RWPE1 (cell line): ENCODE measurements at places on chromosomes 6 and 20.

DNA sequence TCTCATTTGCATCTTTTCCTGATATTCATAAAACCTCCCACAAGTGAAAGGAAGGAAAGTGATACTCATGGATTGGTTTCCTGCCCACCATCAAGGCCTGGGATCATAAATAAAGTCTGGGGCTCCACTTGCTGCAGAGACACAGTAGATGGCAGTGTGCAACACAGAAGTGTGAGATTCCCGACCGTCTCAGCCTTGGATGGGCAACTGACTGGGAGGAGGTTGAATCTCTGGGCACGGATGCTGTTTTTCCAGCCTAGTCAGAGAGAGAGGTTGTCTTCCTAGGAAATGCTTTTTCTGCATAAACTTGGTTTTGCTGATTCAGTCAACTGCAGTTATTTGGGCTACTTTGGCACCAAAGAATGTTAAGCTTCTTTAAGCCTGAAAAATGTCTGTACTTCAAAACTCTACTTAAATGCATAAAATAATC is 9.9 kb upstream of the RFPL4B start:
- peak; percentile 59 for DNase-seq

- DNase-seq = no peak
These were observed 57.2 kb downstream of the PAX1 start for GRCh38 chr20:21762646-21763045.

DNA sequence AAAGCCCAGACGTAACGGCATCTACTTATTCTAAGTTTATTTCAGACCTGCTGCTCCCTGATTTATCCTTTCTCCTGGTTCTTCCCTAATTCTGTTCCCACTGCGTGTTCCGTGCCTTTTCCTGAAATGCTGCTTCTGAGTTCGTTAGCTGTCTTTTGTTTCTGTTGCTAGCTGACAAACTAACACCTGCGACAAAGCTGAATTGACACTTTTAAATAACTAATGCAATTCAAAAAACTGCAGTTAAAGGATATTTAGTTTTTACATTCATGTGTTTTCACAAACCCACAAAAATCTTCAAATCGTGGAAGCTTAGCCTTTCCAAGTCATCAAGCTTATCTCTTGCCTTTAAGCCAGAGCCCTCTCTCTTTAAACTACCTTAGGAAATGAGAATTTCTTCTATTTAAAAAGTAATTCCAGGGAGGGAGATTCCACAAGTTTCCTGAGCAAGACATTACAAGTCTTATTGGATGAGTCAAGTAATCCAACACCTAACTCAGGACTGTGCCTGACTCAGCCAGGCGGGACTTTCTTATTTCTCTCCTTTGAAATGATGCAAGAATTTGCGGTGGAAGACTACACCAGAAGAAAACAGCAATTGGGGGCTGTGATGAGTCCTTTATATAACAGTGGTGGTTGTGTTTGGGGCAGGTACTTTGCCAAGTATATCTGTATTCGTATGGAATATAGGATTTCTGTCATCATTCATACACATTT is 6.3 kb downstream of the ADTRP start:
- DNase-seq = peak; percentile 92

DNA sequence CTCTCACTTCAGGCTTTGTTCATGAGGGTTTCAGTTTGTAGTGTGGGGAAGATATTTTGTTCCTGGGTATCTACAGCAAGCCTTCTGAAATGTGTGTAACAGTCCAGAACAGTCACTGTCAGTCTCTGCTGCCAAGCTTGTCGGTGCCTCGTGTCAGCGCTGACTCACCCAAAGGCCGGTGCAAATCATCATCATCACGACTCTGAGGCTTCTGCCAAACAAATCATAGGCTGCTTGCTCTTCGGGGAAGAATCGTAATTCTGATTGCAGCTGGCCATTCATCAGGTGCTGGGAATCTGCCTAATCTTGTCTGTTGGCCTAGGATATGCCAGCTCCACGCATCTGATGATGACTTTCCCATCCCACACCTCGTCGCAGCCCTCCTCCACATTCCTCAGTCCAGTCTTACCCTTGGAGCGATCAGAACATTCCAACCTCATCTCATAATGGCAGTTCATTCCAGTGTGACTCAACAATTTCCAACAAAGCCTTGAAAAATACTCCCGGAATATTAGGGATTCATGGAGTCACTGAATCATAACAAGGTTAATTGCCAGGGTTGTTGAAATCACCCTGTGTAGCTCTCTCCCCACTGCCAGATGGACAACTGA is 40.9 kb downstream of the ALDH8A1 start:
- DNase-seq = peak; percentile 94

DNA sequence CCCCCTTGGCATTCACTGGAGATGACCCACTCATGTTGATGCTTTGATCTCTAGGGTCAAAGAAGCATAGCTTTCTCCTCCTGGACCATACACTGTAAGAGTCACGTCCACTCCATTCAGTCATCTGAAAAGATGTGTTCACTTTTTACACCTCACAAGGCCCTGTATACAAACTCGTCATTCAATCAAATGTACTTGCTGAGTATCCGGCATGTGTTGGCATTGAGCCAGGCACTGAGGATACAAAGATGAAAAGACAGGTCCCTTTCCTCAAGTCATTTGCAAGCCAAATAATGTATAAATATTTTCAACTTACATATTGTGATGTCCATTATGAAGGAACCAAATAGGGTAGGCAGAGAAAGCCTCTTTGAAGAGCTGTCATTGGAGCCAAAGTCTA is 32.6 kb upstream of the CSNK2A1 start:
- DNase-seq = no peak

DNA sequence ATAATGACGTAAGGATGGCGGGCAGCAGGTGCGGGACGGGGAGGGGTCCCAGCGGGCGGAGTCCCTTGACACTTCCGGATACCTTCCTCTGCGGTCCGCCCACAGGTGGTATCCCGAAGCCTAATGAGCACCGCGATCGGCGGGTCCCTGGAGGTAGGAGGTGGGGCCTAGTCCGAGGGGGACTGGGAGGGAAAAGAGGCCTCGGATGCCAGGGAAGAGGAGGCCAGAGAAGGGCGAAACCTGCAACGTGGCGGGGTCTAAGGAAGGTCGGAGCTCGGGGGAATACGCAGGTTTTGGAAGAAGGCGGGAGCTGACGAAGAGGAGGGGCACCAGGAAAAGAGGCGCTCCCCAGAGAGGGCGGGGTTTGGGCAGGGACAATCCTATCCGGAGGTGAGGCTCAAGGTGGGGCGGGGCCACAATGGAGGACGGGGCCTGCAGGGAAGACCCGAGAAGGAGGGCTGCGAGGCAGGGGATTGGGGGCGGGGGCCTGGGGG is 3.7 kb downstream of the PRSS16 start:
- DNase-seq = peak; percentile 92

DNA sequence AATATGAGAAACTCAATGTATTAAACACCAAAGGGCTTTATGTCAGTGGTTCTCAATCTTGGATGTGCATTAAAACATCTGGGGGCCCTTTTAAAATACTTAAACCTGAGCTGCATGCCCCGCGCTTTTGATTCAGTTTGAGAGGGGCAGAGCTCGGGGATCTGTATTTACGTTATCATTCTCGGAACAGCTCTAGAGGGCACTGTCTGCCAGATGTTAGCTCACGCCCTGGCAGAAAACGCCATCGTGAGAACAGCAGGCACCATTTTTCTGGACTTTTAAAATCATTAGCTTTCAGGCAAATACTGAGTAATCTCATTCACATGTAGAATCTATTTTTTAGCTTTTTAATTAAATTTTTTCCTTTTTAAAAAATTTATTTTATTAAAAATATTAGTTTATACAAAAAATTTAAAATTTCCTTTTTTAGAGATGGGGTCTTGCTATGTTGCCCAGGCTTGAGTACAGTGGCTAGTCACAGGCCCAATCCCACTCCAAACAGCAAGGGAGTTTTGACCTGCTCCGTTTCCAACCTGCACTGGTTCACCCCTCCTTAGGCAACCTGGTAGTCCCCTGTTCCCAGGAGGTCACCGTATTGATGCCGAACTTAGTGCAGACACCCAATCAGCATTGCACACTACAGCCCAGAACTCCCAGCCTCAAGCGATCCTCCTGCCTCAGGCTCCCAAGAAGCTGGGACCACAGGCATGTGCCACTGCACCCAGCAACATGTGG is 30.0 kb upstream of the ZNF133 start:
- DNase-seq = no peak

DNA sequence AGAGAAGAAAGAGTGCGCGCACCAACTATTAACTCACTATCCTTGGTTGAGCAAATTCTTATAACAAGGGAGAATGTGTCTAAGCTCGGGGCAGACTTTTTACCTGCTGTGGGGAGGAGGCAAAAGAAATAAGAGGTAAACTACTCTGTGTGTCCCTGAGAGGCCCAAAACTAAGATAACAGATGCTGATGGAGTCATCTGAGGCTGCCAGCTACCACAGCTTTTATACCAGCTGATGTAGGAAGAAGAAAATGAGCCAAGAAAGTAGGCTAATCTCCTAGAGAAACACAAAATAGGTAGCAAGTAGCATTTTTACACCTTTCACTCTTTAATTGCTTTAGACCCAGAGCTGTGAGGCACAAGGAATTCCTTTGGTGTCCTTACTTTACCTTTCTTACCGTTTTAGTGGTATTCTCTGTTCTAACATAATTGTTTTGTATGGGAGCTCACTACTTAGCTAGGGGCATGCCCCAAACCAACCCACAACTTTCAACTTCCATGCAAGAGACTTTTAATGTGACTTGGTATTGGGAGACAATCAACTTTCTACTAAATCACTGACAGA is 27.8 kb upstream of the PIM1 start:
- DNase-seq = no peak

GRCh38 chr6:169229615-169230321 is 23.9 kb downstream of the THBS2 start:
- DNase-seq = no peak

GRCh38 chr20:36010825-36011224 is 42.4 kb downstream of the CNBD2 start:
- no peak for DNase-seq

- DNase-seq = no peak
These were observed 375.0 kb upstream of the ARID1B start for GRCh38 chr6:156402227-156402626.

- no peak for DNase-seq
These were observed 166.5 kb downstream of the GMDS start for GRCh38 chr6:2078888-2079287.

- DNase-seq = no peak
These were observed 296.2 kb downstream of the FARS2 start for GRCh38 chr6:5557506-5557905.
